NCI-H1417 treated with DMSO at 0.1 percent for 48 hours (cell line): ENCODE measurements at places on chromosomes 5 and 9.

GRCh38 chr5:137995077-137995748 is 37.7 kb downstream of the FAM13B start:
- DNase-seq, result no peak

DNA sequence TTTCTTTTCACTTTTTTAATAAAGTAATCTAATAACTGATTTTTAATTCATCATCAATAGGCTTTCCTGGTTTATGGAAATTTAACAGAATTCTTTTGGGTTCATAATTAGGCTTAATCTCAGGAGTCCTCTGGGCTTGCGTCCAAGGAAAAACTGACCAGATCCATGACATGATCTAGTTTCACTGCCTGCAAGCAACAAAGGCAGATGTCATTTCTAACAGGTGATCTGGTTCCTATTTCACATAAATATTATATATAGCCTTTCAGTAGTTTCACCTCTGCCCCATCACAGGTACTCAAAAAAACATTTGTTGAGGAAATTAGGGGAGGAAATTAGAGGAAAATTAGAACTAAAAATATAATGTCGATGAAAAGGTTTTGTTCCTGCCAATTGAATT is 126.4 kb downstream of the FBXL17 start:
- DNase-seq, result no peak

GRCh38 chr9:133604856-133605255 is 4.3 kb downstream of the FAM163B start:
- no peak for DNase-seq

DNA sequence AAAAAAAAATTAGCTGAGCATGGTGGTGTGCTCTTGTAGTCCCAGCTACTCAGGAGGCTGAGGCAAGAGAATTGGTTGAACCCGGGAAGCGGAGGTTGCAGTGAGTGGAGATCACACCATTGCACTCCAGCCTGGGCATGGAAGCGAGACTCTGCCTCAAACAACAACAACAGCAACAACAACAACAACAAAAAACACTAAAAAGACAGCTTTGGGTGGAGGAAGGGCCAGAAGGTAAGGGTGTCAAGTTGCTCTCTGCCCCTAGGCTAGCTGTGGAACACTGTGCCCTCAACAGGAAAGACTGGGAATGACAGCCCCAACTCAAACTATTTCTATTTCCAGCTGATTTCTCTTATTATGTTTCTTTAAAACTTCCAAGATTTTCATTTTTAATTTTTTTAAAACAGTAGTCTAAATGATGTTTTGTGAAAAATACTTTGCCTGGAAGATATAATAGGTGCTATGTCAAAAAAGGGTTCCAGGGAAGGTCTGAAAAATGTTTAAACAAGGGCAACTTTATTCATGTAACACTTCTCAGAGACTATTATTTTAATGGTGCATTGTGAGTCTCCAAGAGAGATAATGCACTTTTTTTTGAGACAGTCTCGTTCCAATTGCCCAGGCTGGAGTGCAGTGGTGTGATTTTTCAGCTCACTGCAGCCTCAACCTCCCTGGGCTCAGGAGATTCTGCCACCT is 29.9 kb downstream of the CLINT1 start:
- no peak for DNase-seq

DNA sequence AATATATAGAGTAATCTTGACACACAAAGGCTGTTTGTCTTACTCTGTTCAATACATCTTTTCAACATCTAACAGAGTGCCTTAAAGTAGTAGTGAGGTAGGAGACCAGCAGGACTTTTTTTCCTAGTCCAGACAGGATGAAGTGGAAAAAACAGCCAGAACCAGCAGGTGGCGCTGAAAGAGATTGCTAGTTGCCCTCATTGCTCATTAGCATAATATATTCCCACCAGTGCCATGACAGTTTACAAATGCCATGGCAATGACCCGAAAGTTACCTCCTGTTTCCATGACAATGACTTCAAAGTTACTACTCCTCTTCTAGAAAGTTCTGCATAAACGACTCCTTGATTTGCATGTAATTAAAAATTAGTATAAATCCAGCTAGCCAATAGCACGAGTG is 387.4 kb downstream of the ACTL7B start:
- DNase-seq, result no peak
